ENCODE measurements at places on chromosomes 5 and 9.

DNA sequence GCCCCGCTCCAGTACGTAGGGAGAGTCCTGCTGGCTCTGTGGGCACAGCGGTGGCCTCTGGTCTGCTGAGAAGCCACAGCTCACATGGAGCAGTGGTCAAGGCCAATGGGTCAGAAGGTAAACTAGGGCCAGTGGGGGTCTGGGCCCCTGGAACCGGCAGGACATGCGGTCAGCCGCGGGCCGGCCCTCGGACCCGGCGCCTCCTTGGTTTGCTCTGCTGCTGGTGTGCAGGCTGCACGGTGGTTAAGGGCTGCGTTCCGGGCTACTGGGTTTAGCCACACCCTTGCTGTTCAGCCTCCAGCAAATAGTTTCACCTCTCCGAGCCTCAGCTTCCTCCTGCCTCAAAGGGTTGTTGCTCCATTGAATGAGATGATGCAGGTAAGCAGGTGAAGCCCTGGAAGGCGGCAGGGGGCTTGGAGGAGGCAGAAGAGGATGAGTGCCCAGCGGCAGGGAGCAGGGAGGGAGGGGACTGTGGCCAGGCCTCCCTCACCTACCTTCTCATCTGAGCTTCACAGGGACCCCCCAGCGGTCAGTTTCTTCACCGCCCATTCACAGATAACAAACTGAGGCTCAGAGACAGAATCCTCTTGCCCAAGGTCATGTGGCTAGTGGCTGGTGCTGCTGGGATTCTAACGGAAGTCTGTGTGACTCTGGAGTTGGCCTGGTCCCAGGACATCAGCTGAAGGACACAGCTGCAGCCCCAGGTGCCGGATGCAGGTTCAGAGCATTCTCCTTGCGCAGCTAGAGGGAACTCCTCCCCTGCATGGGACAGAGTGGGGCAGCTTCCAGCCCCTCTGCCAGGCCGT is 3.7 kb upstream of the COL5A1 start:
- DNase-seq: no peak

DNA sequence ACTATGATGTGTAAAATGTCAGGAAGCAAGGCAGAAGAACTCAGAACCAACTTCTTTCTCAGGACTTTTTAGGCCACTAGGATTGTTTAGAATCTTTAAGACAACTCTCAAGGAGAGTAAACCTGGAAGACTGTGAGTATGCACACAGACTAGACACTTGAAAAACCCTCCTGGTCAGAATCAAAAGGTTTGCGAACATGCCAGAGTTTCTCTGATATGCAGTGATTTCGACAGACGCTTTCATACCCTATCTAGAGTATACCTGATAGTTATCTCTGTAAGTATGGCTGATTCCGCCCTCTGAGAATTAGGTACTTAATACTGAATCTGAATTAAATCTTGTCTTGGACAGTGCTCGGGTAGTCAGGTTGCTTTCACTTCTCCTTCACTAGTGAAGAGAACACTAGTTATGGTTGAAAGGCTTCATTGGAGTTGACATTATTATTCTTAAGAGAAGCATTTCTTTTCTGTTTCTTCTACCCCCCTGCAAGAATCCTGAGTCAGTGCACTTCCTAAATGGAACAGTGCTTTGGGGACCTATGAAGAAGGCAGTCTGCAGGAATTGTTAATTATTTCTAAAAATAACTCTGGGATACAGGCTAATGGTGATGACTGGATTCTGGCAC is 158.1 kb downstream of the HACD4 start:
- DNase-seq: no peak

GRCh38 chr9:69391946-69392345 is 66.9 kb downstream of the ENTREP1 start:
- DNase-seq: no peak

- DNase-seq: no peak
Measured at GRCh38 chr9:27336829-27337228, 39.9 kb upstream of the EQTN start.

GRCh38 chr5:42321785-42322184 is 101.5 kb upstream of the GHR start:
- DNase-seq: no peak

DNA sequence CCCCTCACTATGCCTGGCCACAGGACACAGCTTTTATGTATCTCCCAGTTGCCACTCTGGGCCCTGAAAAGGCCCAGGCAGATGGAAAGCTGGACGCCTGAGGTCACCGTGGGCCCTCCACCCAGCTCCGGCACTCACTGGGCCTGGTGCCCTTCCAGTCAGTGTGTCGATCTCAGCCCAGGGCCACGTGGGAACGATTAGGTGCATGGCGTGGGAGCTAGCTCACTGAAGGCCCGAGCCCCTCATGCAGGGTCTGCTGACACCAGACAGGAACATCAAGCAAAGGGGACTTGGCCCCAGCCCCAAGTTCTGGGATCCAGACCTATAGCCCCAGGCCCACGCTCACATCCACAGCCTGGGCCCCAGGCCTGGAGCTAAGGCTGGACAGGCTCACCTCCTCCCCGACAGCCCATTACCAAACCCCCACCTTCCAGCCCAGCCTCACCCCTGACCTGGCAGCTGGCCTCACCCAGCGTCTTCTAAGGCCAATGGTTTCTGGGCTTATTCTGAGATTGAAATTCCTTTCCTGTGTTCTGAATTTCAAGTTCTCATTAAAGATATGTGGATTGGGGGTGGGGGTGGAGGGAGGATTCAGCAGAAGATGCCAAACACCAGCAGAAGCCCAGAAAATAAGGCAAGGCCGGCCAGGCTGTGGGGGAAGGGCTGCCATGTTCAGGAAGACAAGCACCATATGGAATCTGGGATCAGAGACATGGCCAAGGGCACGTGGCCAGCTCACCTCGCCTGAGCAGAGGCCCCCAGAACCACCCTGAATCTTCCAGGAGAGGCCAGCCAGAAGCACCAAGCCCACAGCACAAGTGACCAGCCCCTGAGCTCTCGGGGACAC is 74.5 kb downstream of the ADAMTS2 start:
- no peak for DNase-seq

DNA sequence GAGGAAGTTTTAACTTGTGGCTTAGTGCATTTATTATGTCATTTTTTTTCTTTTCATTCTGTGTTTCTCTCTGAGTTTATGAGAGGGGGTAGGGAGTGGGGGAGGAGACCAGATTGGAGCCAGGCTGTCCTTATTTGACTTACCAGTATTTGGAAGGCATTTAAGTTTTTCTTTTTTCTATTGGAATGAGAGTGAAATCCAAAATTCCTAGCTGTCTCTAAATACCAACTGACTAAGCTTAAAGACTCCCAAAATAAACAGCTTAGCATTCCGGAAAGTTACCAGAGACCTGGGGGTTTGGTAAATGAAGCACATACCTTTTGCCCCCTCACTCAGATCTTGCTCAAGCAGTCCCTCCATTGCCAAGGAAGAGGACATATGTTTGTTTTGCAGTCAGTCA is 581.9 kb upstream of the BRINP1 start:
- DNase-seq: no peak

- DNase-seq: no peak
Measured at GRCh38 chr9:131020388-131020787, 11.4 kb downstream of the LAMC3 start.

DNA sequence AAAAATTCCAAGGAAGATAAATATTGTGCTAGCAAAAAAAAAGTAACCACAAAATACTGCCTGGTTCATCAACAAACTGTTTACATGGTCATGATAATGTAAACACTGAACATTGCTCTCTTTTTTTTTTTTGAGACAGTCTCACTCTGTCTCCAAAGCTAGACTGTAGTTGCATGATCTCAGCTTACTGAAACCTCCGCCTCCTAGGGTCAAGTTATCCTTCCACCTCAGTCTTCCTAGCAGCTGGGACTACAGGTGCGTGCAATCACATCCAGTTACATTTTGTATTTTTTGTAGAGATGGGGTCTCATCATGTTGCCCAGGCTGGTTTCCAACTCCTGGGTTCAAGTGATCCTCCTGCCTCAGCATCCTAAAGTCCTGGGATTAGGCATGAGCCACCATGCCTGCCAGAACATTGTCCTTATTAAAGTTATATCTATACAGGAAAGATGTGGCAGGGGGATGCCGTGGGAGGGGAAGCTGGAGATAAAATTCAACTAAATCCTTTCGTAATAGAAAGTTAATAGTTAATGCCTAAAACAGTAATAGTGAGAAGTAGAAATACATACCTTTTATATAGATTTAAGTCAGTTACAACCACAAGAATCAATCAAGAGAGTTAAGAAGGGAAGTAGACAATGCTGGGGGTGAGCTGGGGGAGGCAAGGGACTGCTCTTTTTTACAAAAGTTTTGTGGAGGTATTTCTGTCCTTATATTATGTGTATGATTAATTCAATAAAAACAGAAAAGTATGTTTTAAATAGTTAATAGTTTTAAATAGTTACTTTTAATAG is 52.3 kb downstream of the RGMB start:
- no peak for DNase-seq

GRCh38 chr9:124017051-124017928 is 5.7 kb downstream of the LHX2 start:
- DNase-seq: no peak

GRCh38 chr9:91948597-91949391 is 1.2 kb downstream of the ROR2 start:
- no peak for DNase-seq

DNA sequence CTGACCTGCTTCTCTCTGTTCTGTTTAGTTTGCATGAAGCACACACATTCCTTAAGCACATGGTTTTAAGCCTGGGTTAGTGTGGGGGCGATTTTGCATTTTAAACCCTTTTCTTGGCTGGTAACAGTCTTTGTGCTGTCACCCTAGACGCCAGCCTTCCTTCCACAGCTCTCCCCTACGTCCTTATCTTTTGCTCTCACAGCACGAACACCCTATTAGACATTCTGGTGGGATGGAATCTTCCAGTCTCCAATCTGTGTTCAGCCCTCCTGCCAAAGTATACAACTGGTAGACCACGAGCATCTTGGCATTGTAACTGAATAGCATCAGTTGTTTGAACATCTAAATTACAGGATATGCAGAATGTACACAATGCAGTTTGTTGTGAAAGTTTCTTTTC is 316.9 kb upstream of the IRX2 start:
- DNase-seq: no peak

GRCh38 chr9:71524516-71524915 is 243.8 kb downstream of the CEMIP2 start:
- DNase-seq: no peak

- no peak for DNase-seq
Measured at GRCh38 chr5:66442951-66443445, 153.2 kb upstream of the MAST4 start.

GRCh38 chr5:23877847-23878246 is 370.4 kb downstream of the PRDM9 start:
- DNase-seq: no peak
